ENCODE measurements at places on chromosomes 6 and 20. TPM values are rescaled to one million over a fixed set of nuclear protein-coding genes. Genes with fewer than 3 reads are reported as not detected.

The VNN1 gene
- 0.61 TPM for polyA plus RNA-seq

The PSMB9 gene
- 12.3 TPM for polyA plus RNA-seq

The SUMO4 gene
- 0.23 TPM for polyA plus RNA-seq

The CHRNA4 gene
- not detected for polyA plus RNA-seq

The C2 gene
- 1.4 TPM for polyA plus RNA-seq

The TCF15 gene
- polyA plus RNA-seq, result not detected

The HLA-DRB1 gene
- polyA plus RNA-seq, result 0.21 TPM

The MUC22 gene
- polyA plus RNA-seq, result not detected

The AKIRIN2 gene
- polyA plus RNA-seq, result 66.2 TPM

The CENPW gene
- polyA plus RNA-seq, result 29.7 TPM

The FKBP1C gene
- polyA plus RNA-seq, result 1.6 TPM

The BPIFA1 gene
- not detected for polyA plus RNA-seq

The PROKR2 gene
- polyA plus RNA-seq, result not detected

The C6orf132 gene
- polyA plus RNA-seq, result 2.8 TPM

The TREM1 gene
- not detected for polyA plus RNA-seq

The SH3BGRL2 gene
- polyA plus RNA-seq, result 1.1 TPM

The OR12D3 gene
- polyA plus RNA-seq, result not detected

The PACRG gene
- polyA plus RNA-seq, result 0.42 TPM

The NINL gene
- 1.9 TPM for polyA plus RNA-seq

The MCM8 gene
- 1.0 TPM for polyA plus RNA-seq

The CEBPB gene
- polyA plus RNA-seq, result 47.1 TPM

The PAX1 gene
- polyA plus RNA-seq, result not detected

The DNAH8 gene
- polyA plus RNA-seq, result not detected

The ZNF391 gene
- 2.4 TPM for polyA plus RNA-seq

The TMEM200A gene
- 44.5 TPM for polyA plus RNA-seq

The OR11A1 gene
- not detected for polyA plus RNA-seq

The NFATC2 gene
- 0.14 TPM for polyA plus RNA-seq

The LHFPL5 gene
- polyA plus RNA-seq, result not detected

The KIAA0408 gene
- polyA plus RNA-seq, result 1.1 TPM

The CLPSL1 gene
- not detected for polyA plus RNA-seq

The GSTA3 gene
- not detected for polyA plus RNA-seq

The SIRPD gene
- not detected for polyA plus RNA-seq

The PRND gene
- not detected for polyA plus RNA-seq

The UBE3D gene
- 4.3 TPM for polyA plus RNA-seq

The OVOL2 gene
- not detected for polyA plus RNA-seq

The PHACTR3 gene
- not detected for polyA plus RNA-seq

The RWDD1 gene
- 112 TPM for polyA plus RNA-seq

The ACSS1 gene
- polyA plus RNA-seq, result 0.61 TPM

The SYCP2L gene
- 0.13 TPM for polyA plus RNA-seq

The GRM1 gene
- polyA plus RNA-seq, result not detected

Data from GM23248 (cell line).